Activated CD8-positive, alpha-beta memory T cell treated with anti-CD3 and anti-CD28 coated beads for 24 hours (primary cell): ENCODE measurements at places on chromosomes 3 and 15.

GRCh38 chr15:66581972-66582537, 16.3 kb upstream of the LCTL start:
- DNase-seq = no peak

GRCh38 chr3:40456940-40457823, at the start of gene RPL14:
RPL14 (plus strand) TSS chr3:40457339; CDS start chr3:40457472, 133 bp downstream.
- peak; percentile 95 for DNase-seq

DNA sequence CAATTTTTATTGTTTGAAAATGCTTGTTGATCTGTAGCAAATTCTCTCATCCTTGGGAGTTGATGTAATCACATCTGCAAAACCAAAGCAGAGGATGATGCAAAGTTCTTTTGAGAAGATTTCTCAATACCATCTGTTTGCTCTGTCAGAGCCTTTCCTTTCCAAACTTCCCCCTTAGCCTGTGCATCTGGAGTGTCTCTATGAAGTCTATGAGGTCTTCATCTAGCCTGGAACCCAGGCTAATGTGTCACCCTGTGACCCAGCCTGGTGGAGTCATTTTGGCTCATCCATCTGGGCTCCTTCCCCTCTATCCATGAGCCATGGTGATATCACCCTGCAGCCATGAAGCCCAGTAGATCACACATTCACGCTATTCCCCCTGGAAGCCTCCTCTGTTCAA, 123.2 kb upstream of the SLC7A14 start:
- DNase-seq = no peak

DNA sequence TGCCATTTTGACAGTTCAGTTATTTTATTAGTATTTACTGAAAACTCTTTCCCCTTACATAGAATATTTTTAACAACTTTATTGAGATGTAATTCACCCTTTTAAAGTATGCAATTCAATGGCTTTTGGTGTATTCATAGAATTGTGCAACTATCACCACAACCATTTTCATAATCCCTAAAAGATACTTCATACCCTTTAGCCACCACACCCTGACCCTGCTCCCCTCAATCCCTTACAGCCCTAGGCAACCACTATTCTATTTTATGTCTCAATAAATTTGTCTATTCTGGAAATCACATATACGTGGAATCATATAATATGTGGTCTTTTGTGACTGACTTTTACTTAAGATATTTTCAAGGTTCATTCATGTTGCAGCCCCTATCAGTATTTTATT, 29.7 kb downstream of the TEX9 start:
- DNase-seq = no peak

DNA sequence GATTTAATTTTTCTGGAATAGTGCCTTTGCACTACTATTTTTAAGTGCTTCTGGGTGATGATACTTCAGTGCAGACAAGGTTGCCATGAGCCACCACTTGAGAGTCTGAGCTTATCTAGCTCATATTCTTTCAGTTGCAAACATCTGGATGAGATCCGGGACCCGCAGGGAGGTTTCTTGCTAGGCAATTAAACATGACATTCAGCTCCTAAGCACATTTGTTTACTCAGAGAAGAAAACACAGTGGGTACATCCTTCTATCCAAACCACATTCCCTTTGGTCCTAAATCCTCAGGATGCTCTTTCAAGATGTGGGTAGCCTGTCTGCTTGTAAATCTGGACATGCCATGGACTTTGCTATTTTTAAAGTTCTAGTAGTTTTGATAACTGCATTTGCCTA, 12.0 kb downstream of the PLSCR1 start:
- no peak for DNase-seq

- no peak for DNase-seq
Measured at GRCh38 chr15:56891852-56892440, 26.5 kb upstream of the TCF12 start.

GRCh38 chr3:171895291-171895690, 52.1 kb downstream of the TMEM212 start:
- DNase-seq = no peak

DNA sequence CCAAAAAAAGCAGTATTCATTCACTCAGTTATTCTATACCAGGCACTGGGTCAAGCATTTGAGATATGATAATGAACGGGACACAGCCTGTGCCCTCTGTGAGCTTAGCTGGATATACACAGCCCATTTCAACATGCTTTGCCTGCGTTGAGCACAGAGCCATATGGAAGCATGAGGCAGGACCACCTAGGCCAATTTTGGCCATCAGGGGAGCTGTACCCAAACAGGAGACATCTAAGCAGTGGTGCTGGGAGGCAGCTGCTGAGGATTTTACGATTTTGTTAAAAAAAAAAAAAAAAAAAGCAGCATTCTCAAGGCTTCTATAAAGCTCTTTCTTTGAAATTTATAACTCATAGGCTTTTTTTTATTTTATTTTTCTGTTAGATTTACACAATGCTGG, 87.2 kb upstream of the SLC2A2 start:
- DNase-seq = no peak

GRCh38 chr3:156360963-156361362, 194.0 kb downstream of the SSR3 start:
- DNase-seq = no peak

DNA sequence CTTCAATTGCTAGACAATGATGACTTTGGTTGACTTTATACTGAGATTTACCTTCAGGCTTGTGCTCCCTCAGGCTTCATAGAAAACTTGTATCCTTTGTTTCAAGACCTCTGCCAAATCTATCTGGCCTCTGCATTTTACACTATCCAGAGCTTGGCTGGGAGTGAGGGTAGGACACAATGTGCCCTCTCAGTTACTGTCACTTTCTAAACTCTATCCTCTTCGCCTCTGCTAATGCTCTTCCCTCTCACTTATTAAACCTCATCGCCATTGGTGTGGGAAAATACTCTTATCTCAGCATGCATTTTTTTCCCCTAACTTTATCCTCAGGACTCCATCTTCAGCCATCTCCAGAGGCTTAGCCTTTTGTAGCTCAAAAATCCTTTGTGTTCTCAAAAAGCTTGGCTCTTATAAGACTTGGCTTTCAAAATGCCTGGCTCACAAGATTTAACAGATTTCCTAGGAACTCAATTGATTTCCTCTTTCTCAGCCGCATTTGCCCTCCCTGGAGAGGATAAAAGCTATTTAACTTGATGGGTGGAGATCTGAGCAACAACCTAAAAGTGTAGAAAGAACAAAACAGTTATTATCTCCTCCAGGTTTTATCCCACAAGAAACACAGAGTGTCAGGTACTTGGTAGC, 28.3 kb downstream of the SUCNR1 start:
- no peak for DNase-seq
